ENCODE measurements at places on chromosomes 3 and 15. TPM values are rescaled to one million over a fixed set of nuclear protein-coding genes. Genes with fewer than 3 reads are reported as not detected.
A peak's percentile ranks its signal among the peaks of the same experiment; 100 is the strongest.

GRCh38 chr3:133763797-133764683 lies 17.8 kb downstream of the TF start:
- no peaks in the 10 kb centered on the region for H3K4me1 ChIP-seq
- no peak overlapping the region for H3K27ac ChIP-seq
- H3K36me3 ChIP-seq = no peaks in the 10 kb centered on the region
- H3K27me3 ChIP-seq = no peaks in the 10 kb centered on the region

GRCh38 chr3:58322793-58323192 lies 9.9 kb upstream of the PXK start:
- no peak overlapping the region for H3K27ac ChIP-seq
- H3K27me3 ChIP-seq = no peaks in the 10 kb centered on the region
- DNase-seq = no peak
- no peak overlapping the region for H3K4me3 ChIP-seq

GRCh38 chr15:73397461-73397860 lies 28.7 kb upstream of the HCN4 start:
- H3K27me3 ChIP-seq = no peaks in the 10 kb centered on the region
- H3K4me1 ChIP-seq = no peaks in the 10 kb centered on the region
- no peak for DNase-seq
- H3K36me3 ChIP-seq = no peaks in the 10 kb centered on the region
- H3K27ac ChIP-seq = no peak overlapping the region

- no peaks in the 10 kb centered on the region for H3K36me3 ChIP-seq
- no peak overlapping the region for H3K4me3 ChIP-seq
- DNase-seq = no peak
- H3K27me3 ChIP-seq = no peaks in the 10 kb centered on the region
These were observed 1.6 kb upstream of the MUSTN1 start for GRCh38 chr3:52836471-52836845.

- H3K27me3 ChIP-seq = no peaks in the 10 kb centered on the region
- H3K36me3 ChIP-seq = no peaks in the 10 kb centered on the region
- no peak for DNase-seq
- H3K4me3 ChIP-seq = no peak overlapping the region
- H3K4me1 ChIP-seq = no peaks in the 10 kb centered on the region
- no peak overlapping the region for H3K27ac ChIP-seq
These were observed 54.7 kb downstream of the ZNF280D start for GRCh38 chr15:56678571-56678970.

DNA sequence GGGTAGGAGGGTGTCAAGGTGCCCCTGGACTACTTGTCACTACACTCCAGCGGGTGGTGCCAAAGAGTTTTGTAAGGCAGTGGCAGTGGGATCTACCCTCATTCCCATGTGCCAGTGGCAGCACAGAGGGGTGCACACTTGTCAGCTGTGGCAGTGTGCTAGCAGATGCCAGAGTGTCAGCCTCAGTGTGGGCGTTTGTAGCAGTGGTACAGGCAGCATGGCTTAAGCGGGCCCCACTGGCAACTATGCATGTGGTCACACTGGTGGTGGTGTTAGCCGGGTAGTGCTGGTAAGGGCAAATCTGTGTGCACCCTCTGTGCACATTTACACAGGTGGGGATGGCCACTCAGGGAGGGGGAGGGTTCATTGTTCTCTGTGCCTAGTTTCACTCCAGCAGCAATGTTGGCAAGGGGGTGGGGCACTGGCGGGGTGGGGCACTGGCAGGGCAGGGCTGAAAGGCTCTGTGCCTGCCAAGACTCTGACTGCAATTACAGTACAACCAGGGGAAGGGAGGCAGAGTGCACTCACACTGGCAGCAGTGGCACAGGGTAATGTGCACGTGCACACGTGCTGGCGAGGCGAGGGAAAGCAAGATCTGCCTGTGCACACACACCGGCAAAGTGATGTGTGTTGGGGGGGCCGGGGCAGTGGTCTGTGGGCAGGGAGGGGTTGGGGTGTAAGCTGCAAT lies 31.8 kb downstream of the MYO9A start:
- H3K36me3 ChIP-seq = no peaks in the 10 kb centered on the region
- no peak overlapping the region for H3K27ac ChIP-seq
- H3K4me3 ChIP-seq = no peak overlapping the region
- H3K4me1 ChIP-seq = no peaks in the 10 kb centered on the region

DNA sequence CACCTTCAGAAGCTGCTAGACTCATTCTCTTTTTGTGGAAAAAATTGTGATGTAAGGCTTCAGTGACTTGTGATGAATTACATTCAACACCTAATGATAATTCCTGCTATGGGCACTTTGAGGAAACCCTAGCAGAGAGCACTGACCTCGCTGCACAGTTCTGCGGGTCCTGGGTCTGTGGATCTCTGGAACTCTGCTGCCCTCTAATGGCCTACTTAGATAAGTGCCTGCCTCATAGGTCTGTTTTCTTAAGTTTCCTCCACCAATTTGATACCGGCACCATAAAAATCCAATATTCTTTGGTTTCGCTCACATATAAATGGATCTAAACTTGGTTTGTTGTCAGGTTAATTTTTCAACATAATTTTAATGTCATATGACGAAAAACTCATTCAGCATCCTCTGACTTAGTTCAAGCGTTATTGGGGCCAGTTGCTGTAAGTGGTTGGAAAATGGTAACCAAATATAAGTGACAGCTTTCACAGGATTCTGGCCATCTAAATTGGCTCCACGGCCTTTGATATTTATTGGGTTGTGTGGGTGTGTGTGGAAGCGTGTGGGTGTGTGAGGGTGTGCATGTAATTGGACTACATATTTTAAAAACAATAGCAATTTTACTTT lies 10.4 kb downstream of the SLITRK3 start:
- no peaks in the 10 kb centered on the region for H3K36me3 ChIP-seq
- no peak overlapping the region for H3K4me3 ChIP-seq
- no peak for DNase-seq
- no peak overlapping the region for H3K27ac ChIP-seq
- H3K27me3 ChIP-seq = no peaks in the 10 kb centered on the region

DNA sequence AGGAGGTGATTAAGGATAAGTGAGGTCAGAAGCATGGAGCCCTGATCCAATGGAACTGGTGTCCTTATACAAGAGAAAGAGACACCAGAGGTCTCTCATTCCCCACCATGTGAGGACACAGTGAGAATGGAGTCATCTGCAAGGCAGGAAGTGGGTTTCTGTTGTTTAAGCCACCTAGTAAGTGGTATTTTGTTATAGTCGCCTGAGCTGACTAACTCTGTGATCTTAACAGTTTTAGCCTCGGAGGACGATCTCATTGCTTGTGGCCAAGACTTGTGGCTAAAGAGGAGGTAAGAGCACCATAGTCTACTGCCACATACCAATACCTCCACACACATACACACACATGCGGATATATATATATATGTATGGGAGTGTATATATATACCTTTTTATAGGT lies 73.8 kb downstream of the MCTP2 start:
- H3K4me3 ChIP-seq = no peak overlapping the region
- H3K4me1 ChIP-seq = peaks cover 34% of the 10 kb centered on the region
- H3K36me3 ChIP-seq = no peaks in the 10 kb centered on the region

DNA sequence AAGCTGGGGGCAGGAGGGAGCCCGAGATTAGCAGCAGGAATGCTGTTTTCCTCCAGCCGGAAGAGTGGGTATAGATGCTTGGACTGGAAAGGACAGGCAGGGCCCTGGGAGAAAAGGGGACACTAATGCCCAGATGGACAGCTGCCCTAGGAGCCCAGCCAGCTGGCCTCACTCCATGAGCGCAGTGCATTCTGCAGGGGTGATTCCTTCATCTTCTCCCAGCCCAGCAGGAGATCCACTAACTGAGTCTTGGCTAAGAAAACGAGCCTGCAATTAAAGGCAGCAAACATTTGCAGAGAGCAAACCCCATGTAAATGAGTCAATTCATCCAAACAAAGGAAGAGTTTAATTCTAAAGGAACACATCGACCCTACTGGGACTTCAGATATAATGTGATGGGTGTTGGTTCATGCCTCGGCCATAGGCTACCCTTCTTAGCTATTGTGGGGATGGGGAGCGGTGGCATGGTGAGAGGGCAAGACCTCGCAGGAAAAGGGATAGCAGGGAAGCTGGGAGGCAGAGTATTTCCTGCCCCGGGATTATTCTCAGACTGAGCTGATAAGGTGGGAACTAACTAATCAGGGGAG lies 13.3 kb upstream of the MINAR1 start:
- no peak for DNase-seq
- no peaks in the 10 kb centered on the region for H3K27me3 ChIP-seq
- no peaks in the 10 kb centered on the region for H3K4me1 ChIP-seq
- no peak overlapping the region for H3K27ac ChIP-seq

DNA sequence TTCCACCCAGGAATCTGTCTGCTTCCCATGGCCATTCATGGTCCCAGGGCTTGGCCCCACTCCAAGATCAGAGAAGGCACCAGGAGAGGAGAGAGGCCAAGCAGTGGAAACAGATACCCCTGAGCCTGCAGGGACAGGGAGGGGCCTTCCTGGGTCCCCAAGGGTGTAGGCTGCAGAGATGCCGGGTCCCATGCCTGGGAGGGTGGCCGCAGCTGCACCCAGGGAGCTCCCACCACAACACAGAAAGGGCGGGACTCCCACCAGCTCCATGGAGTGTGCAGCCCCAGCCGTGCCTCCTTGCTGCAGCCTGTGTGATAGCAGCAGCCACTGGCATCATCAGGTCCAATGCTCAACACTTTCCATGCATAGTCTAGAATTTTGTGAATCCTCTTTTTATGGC lies 331.5 kb downstream of the UACA start:
- H3K36me3 ChIP-seq = no peaks in the 10 kb centered on the region
- H3K27me3 ChIP-seq = no peaks in the 10 kb centered on the region
- no peak for DNase-seq
- no peak overlapping the region for H3K4me3 ChIP-seq
- H3K27ac ChIP-seq = no peak overlapping the region

GRCh38 chr3:61894988-61895935 lies 333.9 kb downstream of the PTPRG start:
- no peak overlapping the region for H3K27ac ChIP-seq
- DNase-seq = peak; percentile 17
- H3K4me3 ChIP-seq = no peak overlapping the region
- no peaks in the 10 kb centered on the region for H3K4me1 ChIP-seq
- no peaks in the 10 kb centered on the region for H3K27me3 ChIP-seq
- H3K36me3 ChIP-seq = no peaks in the 10 kb centered on the region

- H3K27me3 ChIP-seq = no peaks in the 10 kb centered on the region
- H3K4me1 ChIP-seq = no peaks in the 10 kb centered on the region
- no peak overlapping the region for H3K27ac ChIP-seq
- no peak overlapping the region for H3K4me3 ChIP-seq
These were observed 44.8 kb downstream of the STRIT1 start for GRCh38 chr3:155248531-155249187.

- H3K36me3 ChIP-seq = no peaks in the 10 kb centered on the region
- H3K27ac ChIP-seq = no peak overlapping the region
- no peak for DNase-seq
- H3K27me3 ChIP-seq = no peaks in the 10 kb centered on the region
- no peaks in the 10 kb centered on the region for H3K4me1 ChIP-seq
These were observed 17.5 kb upstream of the GNAT1 start for GRCh38 chr3:50173685-50174516.

- no peaks in the 10 kb centered on the region for H3K36me3 ChIP-seq
- H3K27ac ChIP-seq = no peak overlapping the region
- H3K4me3 ChIP-seq = no peak overlapping the region
- DNase-seq = no peak
These were observed 489.9 kb downstream of the SOX2 start for GRCh38 chr3:182201456-182202168.

GRCh38 chr3:170137986-170138385 lies 43.5 kb downstream of the PHC3 start:
- H3K27ac ChIP-seq = no peak overlapping the region
- H3K4me3 ChIP-seq = no peak overlapping the region
- no peaks in the 10 kb centered on the region for H3K4me1 ChIP-seq

DNA sequence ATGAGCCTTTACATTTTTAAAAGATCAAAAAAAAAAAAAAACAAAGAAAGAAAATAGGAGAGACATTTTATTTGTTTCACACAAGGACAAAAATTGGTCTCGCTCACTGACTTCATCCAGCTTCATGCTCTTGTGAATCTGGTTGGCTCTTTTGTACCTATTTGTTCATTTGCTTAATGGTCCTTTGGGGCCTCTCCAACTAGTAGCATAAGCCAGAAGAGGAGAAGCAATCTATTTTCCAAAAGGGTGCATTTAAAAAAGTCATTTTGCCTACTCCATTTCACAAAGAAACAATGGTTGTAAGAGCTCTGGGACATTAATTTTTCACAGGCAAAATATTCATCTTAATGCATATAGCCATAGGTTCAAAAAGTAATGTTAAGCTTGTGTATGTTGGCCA lies 168.3 kb upstream of the ADAMTS9 start:
- H3K4me1 ChIP-seq = no peaks in the 10 kb centered on the region
- H3K4me3 ChIP-seq = no peak overlapping the region
- H3K36me3 ChIP-seq = no peaks in the 10 kb centered on the region
- no peaks in the 10 kb centered on the region for H3K27me3 ChIP-seq
- DNase-seq = no peak

DNA sequence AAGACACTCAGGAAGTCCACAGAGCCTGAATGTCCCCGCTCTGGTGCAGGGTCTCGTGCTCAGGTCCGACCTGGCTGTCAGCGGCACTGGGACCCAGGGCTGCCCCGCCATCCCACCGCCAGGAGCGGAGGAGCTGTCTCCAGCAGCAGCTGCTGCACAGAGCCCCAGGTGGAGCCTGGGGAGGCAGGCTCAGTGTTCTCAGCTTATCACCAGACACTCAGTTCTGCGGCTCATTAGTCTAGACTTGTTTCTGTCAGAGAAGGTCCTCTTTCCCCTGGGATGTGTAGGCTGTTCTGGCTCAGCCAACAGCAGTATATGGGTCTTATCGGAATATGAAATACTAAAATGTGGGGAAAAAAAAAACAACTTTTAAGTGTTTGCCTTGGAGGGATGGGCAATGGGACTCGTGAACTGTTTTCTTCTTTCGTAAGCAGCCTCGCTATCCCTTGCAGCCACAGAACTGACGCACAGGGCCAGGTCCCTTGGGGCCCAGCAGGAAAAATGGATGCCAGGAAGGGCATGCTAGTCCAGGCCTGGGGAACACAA lies 75.9 kb downstream of the KLF13 start:
- H3K27me3 ChIP-seq = no peaks in the 10 kb centered on the region
- H3K4me3 ChIP-seq = no peak overlapping the region
- H3K36me3 ChIP-seq = no peaks in the 10 kb centered on the region
- peaks cover 23% of the 10 kb centered on the region for H3K4me1 ChIP-seq
- H3K27ac ChIP-seq = no peak overlapping the region
- DNase-seq = no peak

GRCh38 chr15:60003243-60004008 lies 685 bp upstream of the FOXB1 start:
- H3K27ac ChIP-seq = no peak overlapping the region
- peaks cover 97% of the 10 kb centered on the region for H3K27me3 ChIP-seq
- H3K36me3 ChIP-seq = no peaks in the 10 kb centered on the region

- no peak overlapping the region for H3K27ac ChIP-seq
- no peak for DNase-seq
- H3K4me3 ChIP-seq = no peak overlapping the region
- no peaks in the 10 kb centered on the region for H3K36me3 ChIP-seq
- H3K4me1 ChIP-seq = no peaks in the 10 kb centered on the region
- no peaks in the 10 kb centered on the region for H3K27me3 ChIP-seq
These were observed 229.9 kb downstream of the THRB start for GRCh38 chr3:24264748-24265158.

GRCh38 chr15:34490417-34491193 lies 53.0 kb upstream of the GOLGA8A start:
- no peak overlapping the region for H3K4me3 ChIP-seq
- peaks cover 13% of the 10 kb centered on the region for H3K27me3 ChIP-seq
- DNase-seq = no peak

GRCh38 chr3:4709341-4709740 lies 216.2 kb downstream of the ITPR1 start:
- no peak for DNase-seq
- H3K4me3 ChIP-seq = no peak overlapping the region
- H3K27me3 ChIP-seq = no peaks in the 10 kb centered on the region
- no peaks in the 10 kb centered on the region for H3K4me1 ChIP-seq
- H3K27ac ChIP-seq = no peak overlapping the region

SUSD5 gene
- total RNA-seq = not detected

AADAC gene
- total RNA-seq = not detected

VEPH1 gene
- total RNA-seq = not detected

SKOR1 gene
- total RNA-seq = 0.16 TPM

GOLGA8J gene
- 0.11 TPM for total RNA-seq

ADPRH gene
- 6.8 TPM for total RNA-seq

All from CD8-positive, alpha-beta memory T cell (primary cell).